RPMI7951 (cell line): ENCODE measurements at places on chromosomes 16 and 17. TPM values are rescaled to one million over a fixed set of nuclear protein-coding genes. Genes with fewer than 3 reads are reported as not detected.
A peak's percentile ranks its signal among the peaks of the same experiment; 100 is the strongest.

The SYNGR2 gene
- total RNA-seq, result 15.6 and 17.3 TPM in 2 replicates

The GPR139 gene
- total RNA-seq, result not detected in 2 replicates

The AHSP gene
- total RNA-seq, result not detected in 2 replicates

- peak; percentile 72 for DNase-seq
These were observed 168.9 kb downstream of the COPRS start for GRCh38 chr17:31690151-31690551.

- no peak for DNase-seq
These were observed 9.5 kb downstream of the CYB5D2 start for GRCh38 chr17:4152471-4152870.

- peak; percentile 25 for DNase-seq
These were observed 62.0 kb upstream of the CRHR1 start for GRCh38 chr17:45722161-45722560.
